DMS79 treated with DMSO at 0.1 percent for 48 hours (cell line): ENCODE measurements at places on chromosomes 4 and X.

- DNase-seq = no peak
Measured at GRCh38 chr4:66567551-66567950, 897.3 kb upstream of the EPHA5 start.

DNA sequence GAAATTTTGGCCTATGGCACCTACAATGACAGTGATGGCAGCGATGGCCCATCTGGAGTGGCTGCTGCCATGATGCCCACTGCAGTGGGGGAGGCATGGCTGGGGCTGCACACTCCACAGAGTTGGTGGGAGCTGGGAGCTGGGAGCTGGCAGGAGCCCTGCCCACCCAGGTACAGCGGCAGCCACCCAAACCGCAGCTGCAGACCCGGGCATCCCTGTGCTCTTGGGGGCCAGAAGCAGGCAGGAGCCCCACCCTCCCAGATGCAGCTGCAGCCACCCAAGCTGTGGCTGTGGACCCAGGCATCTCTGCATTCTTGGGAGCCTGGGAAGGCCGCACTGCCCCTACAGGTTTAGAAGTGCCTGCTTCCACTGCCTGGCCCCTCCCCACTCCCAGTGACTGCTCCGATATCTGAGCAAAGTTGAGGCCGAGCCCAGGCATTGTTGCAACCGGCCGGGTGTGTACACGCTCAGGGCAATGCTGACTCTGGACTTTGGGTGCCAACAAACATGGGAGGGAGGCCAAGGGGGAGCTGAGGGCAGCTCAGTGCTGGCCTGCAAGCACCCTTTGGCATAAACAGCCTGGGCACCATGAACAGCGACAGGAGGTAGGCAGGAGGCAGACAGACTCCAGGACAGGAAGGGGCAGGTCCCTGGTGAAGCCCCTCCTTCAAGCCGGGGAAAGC is 82.8 kb downstream of the PPP4R3C start:
- DNase-seq = no peak

GRCh38 chrX:137573324-137574101 is 7.6 kb downstream of the ZIC3 start:
- no peak for DNase-seq

DNA sequence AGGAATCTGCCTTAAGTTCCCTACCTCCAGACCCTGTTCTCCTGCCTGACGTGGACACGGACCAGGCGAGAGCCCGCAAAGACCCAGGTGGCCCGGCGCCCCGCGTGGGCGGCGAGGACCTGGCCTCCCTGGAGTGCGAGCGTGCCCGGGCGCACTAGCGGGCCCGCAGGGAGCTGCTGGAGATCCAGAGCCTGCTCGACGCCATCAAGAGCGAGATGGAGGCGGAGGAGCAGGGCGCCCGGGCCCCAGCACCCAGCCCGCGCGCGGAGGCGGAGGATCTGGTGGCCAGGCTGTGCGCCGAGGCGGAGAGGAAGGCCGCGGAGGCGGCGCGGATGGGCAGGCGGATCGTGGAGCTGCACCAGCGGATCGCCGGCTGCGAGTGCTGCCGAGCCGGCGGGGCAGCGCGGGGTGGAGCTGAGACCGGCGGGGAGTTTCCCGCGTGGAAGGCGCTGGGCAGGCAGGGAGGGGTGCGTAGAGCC is 18.2 kb downstream of the MRFAP1 start:
- DNase-seq = no peak

DNA sequence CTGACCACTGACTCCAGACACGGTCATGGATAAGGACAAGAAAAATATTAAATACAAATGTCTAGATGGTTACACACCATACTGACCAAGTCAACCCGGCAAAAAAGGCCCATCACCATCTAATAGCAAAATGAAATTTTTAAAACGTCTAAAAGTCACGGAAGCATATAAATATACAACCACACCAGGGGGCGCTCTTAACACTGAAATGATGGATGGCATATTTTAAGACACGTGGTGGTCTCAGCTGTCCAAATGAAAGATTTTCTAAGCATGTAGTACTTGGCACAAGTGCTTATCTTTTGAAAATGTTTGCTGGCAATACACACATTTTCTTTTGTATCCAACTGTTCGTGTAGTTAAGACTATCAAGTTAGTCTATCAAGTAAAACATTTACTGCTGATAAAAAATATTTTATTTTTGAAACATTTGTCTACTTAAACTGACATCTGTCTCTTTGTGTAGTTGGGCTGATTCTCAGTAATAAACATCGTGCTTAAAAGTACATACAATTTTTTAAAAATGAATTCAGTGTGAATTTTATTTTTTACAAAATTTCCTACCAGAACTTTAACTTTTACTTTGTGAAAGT is 64.6 kb downstream of the COX7B2 start:
- no peak for DNase-seq

DNA sequence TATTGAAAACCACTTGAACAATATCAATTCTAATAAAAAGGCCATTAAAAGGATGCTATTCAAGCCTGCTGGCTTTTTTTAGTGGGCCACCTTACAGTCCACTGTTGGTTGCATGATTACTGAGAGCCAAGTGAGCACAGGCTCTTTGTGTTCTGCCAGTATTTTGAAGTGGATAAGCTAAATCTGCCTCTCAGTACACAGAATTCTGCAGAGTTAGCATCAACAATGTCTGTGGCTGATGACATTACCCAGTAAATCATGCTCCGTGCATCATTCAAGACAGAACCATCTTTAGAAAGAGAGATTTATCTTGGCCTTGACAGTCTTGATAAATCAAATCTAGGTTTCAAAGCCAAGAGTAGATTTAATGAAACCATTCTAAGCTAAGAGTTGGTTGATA is 119.0 kb upstream of the GNPDA2 start:
- no peak for DNase-seq

DNA sequence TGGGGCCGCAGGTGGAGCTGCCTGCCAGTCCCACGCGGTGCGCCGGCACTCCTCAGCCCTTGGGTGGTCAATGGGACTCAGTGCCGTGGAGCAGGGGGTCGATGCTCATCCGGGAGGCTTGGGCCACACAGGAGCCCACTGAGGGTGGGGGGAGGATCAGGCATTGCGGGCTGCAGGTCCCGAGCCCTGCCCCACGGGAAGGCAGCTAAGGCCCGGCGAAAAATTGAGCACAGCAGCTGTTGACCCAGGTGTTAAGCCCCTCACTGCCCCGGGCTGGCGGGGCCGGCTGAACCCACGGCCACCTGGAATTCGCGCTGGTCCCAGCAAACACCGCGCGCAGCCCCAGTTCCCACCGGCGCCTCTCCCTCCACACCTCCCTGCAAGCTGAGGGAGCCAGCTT is 26.1 kb downstream of the VCX2 start:
- no peak for DNase-seq

DNA sequence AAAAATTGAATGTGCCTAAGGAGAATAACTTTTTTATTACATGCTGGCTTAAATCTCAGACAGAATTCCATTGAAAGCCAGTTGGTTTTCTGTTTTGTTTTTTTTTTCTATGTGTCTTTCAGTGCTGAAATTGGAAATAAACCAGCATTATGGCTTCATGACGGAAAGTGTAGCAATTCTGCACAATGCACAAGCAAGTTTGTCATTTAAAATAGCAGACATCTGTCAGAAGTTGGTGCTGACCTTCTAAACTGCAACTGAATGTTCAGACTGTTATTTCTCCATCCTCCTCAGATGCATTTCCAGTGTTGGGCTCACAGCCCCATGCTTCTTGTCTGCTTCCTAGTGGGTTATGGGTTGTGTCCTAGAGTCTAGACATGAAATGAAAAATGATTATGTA is 107.2 kb upstream of the LIMCH1 start:
- no peak for DNase-seq
